ENCODE measurements at places on chromosomes 7 and 10.
A peak's percentile ranks its signal among the peaks of the same experiment; 100 is the strongest.

GRCh38 chr7:130367088-130367755 lies 13.1 kb upstream of the CPA1 start:
- no peak for DNase-seq

DNA sequence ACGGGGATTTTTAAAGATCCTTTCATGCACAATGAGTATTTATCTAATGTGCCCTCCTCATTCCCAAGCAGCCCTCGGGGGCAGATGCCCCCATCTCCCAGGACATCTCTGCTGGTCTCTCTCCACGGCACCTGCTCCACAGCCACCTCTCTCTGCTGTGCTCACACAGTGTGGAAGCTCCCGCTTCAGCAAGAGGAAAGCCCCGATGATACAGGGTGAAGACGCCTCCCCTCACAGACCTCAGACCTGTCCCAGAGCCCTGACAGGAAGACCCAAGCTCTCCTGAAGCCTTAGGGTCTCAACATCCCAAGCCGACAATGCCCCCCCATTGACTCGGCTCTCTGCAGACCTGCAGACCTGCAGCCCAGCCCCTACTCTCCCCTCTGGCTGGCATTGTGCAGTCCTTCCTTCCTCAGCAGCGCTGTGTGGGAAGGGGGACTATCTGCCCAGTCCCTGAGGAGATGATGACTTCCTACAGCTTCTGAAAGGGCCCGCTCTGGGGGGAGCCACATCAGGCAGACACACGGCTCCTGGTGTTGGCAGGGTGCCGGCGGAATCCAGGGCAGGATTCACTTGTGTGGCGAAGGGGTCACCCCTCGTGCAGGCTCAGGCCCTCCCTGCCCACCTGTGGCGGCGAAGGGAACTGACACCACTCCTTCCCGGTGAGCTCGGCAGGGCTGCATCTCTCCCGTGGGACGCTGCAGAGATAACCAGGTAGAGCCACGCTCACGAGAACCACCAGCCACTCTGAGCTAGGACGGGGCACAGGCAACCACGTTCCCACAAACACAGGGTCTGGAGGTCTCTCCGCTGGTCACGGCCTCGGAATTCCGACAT lies 61.8 kb downstream of the PTPRN2 start:
- no peak for DNase-seq

GRCh38 chr7:75889826-75890225 lies 11.0 kb downstream of the RHBDD2 start:
- peak; percentile 33 for DNase-seq

DNA sequence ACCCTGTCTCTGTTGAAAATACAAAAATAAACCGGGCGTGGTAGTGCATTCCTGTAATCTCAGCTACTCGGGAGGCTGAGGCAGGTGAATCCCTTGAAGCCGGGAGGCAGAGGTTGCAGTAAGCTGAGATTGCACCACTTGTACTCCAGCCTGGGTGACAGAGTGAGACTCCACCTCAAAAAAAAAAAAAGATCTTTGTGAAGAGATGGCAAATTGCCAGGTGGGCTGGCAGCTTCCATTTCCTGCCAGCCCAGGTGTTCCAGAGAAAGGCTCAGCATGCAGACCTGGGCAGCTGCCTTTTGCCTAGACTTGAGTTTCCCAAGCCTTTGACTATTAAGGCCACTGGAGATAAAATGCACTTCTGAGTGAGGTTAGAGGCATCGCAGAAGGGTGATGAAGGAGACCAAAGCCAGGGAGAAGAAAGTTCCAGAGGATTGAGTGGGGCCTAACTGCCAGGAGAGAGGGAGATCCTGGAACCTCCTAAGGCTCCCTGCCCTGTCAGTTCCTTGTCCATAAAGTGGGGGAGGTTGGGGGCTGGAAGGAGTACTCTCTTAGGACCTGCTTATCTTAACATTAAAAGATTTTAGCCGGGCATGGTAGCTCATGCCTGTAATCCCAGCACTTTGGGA lies 10.0 kb upstream of the DDIT4 start:
- no peak for DNase-seq

GRCh38 chr7:141860207-141860606 lies 18.9 kb upstream of the PRSS37 start:
- no peak for DNase-seq

DNA sequence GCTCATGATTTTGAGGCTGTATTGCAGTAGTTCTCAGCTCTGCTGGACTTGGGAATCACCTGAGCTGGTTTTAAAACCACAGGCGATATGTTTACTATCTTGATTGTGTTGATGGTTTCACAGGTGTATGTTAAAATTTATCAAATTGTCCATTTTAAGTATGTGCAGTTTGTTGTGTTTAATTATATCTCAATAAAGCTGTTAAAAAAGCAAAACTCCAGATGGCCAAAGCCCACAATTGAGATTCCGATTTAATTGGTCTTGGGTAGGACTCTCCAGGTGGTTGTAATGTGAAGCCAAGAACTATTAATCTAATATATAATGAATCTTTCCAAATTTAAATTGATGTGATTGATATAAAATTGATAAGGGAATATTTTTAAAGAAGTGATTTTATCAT lies 48.6 kb downstream of the NRCAM start:
- DNase-seq, result no peak

DNA sequence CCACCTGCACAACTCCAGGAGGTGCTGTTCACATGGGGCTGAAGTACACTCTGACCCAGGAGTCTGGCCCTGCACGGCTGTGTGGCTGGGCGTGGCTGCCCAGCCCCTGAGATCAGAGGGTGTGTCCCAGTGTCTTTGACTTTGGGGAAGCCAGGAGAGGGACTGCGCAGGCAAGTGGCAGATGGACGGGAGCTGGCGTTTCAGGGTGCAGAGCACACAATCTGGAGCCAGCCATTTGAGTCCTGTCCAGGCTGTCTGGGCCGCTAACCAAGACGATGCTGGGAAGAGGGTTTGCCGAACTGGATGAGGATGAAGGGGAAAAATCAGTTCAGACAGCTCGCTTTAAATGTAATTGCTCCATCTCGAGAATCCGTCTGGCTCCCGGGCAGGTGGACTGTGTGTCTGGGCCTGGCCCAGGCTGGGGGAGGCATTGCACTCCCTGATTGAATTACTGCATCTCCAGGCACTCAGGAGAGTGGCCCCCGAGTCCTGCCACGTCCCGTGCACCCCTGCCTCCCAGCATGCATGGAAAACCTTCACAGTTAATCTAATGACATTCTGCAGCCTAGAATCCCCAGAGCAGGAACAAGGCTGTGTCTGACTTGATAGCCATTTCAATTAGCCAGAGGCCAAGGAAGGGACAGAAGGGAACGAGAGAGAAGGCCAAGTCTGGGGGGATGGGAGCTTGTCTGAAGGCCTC lies 120.8 kb upstream of the NANOS1 start:
- DNase-seq, result no peak

- no peak for DNase-seq
These were observed 882 bp downstream of the ZNF282 start for GRCh38 chr7:149196151-149196704.

DNA sequence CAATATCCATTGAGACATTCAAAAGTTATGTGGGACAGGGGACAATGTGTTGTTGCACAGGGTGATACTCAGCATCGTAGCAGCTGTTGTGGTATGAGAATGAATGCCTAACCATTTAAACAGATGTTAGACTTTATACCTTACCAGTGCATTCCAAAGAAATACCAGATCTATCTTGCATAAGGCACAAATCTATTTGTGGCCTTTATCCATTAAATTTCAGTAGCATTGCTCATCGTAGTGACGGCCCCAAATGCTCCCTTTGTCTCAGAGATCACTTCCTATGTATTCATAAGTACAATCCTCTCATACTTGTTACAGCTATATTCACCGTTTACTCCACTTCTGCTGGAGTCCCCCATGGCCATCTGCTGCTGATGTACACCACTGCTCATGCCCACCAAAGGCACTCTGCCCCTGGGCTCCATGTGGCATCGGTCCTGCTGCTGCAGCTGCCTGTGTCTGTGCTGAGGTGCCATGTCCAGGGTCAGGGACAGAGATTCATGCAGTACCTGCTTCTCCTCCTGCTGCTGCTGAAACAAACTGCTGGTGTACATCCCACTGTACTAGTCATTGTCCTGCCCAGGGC lies 96.3 kb downstream of the CPED1 start:
- DNase-seq, result peak; percentile 90

GRCh38 chr10:33165911-33166310 lies 168.6 kb downstream of the NRP1 start:
- DNase-seq, result no peak

DNA sequence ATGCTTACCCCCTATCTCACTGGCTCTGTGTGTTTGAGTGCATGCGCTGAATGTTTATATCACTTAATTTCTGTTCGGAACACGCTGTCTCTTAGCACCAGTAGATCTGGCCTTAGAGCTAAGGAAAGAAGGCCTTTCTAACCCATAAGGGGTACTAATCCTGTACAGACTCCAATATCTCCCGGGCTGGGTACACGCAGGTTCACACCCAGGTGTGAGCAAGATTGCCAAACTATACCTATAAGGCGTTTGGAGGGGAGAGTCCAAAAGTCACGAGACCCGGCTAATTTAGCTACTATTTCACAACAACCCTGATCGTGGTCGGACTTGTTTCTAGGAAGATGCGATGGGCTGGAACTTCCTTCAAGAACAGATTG lies 727 bp upstream of the PDSS1 start:
- DNase-seq, result no peak

DNA sequence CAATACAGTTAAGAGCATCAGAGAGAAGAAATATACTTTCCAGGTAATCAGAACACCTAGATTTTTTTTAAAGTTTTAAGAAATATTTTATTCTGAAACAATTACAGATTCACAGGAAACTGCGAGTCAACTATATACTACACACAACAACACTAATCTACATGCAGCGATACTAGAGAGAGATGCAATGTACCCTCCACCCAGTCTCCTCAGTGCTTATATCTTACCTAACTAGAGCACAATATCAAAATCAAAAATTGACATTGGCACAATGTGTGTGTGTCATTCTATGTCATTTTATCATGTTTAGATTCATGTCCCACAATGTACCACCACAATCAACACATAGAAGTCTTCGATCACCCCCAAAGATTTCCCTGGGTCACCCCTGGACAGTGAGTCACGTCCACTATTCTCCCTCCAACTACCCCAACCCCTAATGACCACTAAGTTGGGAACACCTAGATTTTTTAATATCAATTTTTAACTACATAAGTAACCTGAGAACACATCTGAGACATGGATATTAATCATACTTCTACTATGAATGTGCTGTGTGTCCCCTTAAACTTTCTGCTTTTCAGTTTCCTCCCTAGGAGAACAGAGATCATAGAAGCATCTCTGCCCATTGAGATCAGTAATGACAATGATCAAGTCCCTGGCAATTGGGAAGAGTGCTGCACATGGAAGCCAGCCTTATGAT lies 86.5 kb downstream of the GSAP start:
- no peak for DNase-seq

GRCh38 chr10:133163889-133164815 lies 4.1 kb downstream of the KNDC1 start:
- no peak for DNase-seq

DNA sequence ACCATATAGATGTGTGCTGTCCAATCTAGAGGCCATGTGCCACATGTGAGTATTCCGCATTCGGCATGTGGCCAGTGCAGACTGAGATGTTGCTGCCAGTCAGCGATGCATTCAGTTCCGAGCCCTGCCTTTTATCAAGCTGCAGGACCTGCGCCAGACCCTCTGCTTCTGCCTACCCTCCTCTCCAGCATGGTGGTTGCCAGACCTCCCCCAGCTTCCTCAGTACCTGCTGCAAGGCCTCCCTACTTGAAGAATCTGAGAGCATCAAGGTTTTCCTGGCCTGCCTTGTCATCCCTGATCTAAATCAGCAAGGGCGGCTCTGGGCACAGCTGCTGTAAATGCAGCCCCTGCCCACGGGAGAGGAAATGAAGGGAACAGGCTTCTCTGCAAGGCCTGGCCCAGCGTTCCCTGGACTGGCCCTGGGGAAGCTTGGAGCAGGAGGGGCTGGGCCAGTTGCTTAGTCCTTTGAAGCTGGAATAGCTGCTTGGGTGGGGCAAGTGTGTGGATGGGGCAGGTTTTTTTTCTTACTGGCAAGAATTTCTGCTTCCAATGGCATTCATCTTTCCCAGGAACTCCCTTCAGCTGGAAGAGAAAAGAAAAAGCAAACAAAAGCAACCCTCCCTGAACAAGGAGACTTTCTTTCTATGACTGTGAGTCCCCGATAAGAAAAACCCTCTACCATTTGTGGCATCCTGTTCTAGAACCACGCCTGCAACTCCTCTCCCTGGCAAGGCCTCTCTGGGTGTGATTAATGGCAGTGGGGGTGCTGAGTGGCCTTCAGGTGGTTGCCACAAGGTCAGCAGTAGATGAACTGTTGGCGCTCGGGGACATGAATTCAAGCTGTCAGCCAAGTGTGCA lies 93.0 kb downstream of the NHLRC2 start:
- DNase-seq, result no peak

DNA sequence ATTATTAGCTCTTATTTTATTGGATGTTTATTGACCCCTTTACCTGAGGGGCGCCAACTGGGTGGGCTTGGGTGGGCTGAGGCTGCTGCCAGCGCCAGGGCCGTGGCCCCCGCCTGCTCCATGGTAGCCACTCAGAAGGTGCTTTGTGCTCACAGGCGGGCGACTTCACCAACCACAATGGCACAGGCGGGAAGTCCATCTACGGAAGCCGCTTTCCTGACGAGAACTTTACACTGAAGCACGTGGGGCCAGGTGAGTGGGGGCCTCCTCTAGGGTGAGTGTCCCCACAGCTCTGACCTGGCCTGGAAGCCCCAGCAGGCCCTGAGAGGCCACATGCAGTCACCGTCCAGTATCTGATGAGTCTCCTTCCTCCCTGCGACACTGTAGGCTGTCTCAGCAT lies 4.1 kb downstream of the PPIF start:
- DNase-seq, result no peak

- DNase-seq, result no peak
These were observed 350.9 kb upstream of the LRGUK start for GRCh38 chr7:133776266-133776665.

GRCh38 chr7:17134786-17135185 lies 163.7 kb upstream of the AHR start:
- no peak for DNase-seq

GRCh38 chr7:47258798-47259197 lies 323.1 kb downstream of the TNS3 start:
- DNase-seq, result no peak

GRCh38 chr7:28076423-28077200 lies 104.0 kb downstream of the JAZF1 start:
- DNase-seq, result no peak

- no peak for DNase-seq
These were observed 2.2 kb downstream of the GLUD1 start for GRCh38 chr10:87092376-87092860.

DNA sequence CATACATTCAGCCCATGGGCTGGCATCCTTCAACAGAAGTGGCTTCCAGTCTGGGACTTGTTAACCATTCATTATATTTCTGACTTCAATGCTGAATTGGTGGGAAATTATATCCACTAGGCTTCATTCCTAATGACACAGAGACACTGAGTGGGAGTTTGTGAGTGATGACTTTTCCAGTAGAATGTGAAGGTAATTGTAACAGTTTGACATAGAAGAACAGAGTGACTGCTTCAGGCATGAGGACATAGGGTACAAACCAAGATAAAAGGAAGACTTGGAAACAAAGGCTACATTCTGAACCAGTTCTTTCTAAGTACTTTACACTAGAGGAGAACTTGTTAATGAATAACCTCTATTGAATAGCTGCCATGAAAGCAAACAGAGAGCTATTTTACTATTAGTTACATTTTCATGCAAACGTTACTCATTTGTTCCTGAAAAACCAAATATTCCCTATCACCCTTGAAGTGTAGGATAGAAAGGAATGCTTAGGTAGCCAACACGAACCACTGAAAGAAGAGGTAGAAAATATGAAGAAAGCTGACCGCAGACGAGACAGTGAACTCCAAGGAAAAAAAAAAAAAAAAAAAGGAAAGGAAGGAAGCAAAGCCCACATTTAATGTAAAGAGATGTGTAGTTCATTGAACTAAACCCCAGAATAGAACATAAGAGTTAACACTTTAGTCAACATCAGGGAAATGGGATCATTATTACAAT lies 237.0 kb upstream of the SEMA3C start:
- DNase-seq, result no peak

Data from AG09309 (cell line).